ENCODE measurements at places on chromosomes 6 and 20.

GRCh38 chr6:39203436-39204159, 25.7 kb downstream of the KCNK5 start:
- no peak for DNase-seq

DNA sequence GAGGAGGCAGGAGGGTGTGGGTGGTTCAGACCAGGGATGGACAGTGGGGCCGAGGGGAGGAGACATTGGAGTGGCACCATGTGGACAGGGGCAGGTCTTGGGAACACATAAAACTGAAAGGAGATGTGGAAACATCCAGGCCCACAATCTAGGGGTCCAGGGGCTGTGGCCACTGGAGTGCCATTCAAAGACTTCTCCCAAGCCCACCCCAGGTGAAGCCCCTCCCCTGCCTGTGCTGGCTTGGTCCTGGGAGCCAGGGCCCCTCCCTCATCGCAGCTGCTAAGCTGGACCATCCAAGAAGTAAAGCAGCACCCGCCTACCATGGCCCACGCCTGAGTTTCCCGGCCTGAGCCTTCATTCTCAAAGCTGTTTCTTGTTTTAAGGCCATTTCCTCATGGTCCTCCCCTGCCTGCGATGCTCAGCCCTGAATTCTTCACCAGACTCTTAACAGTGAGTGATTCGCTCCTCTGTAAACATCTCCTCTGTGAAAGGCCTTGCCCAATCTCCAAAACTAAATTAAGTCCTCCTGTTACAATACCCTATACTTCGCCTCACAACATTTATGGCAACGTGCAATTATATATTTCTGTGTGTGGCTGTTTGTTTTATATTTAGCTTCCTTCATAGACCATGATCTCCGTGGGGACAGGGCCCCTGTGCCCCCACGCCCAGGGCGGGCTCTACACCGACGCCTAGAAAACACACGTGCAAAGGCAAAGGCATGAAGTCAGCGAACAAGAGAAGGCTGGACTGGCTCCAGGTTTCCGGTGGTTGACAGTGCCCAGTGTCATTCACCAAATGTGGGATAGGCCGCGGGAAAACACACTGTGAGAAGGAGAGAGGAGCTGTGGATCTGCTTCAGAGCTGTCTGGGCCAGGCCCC, 267.8 kb downstream of the ERMARD start:
- DNase-seq = no peak

DNA sequence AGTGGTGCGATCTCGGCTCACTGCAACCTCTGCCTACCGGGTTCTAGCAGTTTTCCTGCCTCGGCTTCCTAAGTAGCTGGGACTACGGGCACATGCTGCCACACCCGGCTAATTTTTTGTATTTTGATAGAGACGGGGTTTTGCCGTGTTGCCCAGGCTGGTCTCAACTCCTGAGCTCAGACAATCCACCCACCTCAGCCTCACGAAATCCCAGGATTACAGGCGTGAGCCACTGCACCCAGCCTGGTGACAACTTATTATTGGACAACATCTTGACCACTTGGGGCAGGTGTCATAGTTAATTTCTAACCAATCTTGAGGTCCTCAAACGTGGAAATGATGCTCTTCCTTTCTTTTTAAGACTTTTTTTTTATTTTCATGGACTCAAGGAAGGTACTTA, 303.6 kb downstream of the CLIC5 start:
- DNase-seq = no peak

- DNase-seq = no peak
These were observed 64.2 kb downstream of the DLL1 start for GRCh38 chr6:170226647-170227046.

GRCh38 chr6:130161683-130162404, 60.9 kb downstream of the SAMD3 start:
- no peak for DNase-seq

GRCh38 chr6:163962627-163963117, 548.2 kb downstream of the QKI start:
- no peak for DNase-seq

DNA sequence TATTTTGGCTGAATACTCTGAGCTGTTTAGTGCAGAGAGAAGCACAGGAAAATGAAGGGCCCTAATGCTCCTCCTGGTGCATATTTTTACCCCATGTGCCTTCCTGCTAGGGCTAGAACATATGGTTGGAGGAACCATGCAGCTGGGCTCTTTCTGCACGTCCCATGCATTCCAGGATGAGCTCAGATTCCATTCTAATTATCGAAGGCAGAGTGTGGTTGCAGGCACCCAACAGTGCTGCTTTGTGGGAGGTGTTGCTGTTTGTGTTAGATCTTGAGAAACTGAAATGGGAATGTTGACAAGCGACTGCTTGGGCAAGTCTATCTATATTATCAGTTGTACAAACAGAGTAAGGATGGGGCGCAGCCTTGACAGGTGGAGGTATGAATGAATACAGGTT, 419.5 kb downstream of the DHX35 start:
- DNase-seq = no peak

DNA sequence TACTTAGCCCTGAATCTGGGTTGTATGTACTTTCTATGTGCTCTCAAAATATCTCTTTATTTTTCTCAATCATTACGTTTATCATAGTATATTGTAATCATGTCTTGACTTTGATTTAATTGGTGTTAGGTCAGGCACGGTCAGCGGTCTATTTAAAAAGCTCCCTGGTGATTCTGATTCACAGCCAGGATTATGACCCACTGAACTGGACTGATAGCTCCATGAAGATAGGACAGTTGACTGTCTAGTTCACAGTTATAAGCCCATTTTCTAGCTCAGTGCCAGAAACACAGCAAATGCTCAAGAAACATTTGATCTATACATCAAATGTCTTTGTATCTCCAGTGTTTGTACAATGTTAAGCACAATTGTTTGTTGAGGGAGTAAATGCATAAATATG, 111.5 kb upstream of the CCN2 start:
- DNase-seq = no peak

- DNase-seq = no peak
These were observed 3.5 kb upstream of the ACAT2 start for GRCh38 chr6:159758031-159759001.

DNA sequence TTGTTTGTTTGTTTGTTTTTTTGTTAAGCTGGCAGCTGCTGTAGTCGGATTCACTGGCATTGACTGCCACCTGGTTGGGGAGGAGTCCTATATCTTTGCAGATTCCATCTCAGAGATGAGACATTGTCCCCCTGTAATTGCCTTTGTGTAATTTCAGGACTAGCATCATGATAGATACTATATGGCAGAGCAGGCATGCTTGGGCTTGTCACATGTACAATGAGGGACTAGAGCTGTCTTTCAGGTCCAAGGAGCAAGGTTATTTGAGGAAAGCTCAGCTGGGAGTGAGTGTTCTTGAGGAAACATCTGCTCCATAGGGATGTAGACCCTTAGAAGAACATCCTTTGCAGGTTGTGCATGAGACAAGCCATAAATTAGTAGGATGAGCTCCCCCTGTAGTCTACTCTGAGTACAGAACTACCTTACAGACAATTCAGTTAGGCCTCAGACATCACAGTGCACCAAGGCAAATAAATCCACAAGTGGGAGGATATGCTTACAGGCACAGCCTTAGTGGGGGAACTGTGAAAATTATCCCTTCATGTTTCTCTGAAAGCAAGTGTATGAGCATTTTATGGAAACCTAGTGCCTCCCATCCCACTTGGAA, 62.1 kb downstream of the BMP2 start:
- no peak for DNase-seq

GRCh38 chr20:1429143-1429728, 36.4 kb upstream of the FKBP1A start:
- no peak for DNase-seq

Data from midbrain (tissue), 1 donor.